CD8-positive, alpha-beta T cell (primary cell): ENCODE measurements at places on chromosomes 11 and 22.

DNA sequence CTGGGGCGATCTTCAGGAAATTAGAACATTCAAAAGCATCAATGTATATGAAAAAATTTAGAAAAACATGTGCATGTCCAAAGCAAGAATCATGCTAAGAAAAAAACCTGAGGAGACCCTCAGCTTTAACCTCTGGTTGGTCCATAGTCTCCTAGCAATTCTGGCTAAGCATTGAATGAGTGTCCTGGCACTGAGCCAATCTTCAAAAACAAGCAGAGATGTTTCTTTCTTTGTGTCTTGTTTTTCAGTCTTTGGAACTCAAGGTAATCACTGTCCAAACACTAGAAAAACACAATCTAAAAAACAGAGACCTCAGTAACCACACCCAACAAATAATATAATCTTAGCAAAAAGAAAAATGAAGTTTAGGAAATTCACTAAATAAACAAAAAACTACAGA, 205.4 kb upstream of the CARD18 start:
- DNase-seq, result no peak

DNA sequence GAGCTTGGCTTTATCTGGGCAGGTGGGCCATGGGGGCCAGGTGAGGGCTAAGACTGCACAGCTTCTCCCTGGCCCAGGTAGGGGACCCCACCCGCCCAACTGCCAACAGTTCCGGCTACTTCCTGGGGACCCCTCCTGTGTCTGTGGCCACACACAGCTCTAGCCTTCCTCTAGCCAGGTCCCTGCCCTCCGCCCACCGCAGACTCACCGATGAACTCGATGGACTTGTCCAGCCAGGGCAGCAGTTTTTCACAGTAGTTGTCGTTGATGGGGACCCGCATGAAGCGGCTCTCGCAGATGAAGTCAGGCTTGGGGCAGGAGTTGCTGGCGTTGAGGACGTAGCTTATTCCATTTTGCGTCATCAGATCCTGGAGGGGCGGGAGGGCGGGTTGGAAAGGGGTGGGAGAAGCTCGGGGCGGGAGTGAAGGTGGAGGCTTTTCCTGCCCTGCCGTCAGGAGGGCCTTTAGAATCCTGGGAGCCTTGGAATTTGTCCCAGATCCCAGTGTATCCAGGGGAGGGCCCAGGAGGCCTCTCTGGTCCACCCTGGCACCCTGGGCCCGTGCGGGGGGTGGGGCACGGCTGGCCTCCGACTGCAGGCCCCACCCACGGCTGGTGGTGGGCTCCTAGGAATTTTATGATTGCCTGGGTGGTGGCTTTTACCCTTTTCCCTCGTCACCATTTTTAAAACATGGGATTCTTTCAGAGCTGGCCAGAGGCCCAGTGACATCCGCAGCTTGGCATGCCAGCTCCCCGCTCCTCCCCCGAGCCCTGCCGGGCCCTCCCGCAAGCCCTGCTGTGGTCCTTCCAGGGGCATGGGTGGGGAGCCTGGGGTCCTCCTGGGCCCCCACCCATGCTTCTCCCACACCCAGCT, 13.9 kb downstream of the DUSP8 start:
- DNase-seq, result no peak

GRCh38 chr22:26182723-26183122, 13.5 kb downstream of the SEZ6L start:
- no peak for DNase-seq

GRCh38 chr11:69891421-69892236, 72.4 kb upstream of the FGF3 start:
- DNase-seq, result no peak

GRCh38 chr22:36928786-36929535, 15.5 kb downstream of the CSF2RB start:
- DNase-seq, result no peak

- no peak for DNase-seq
Measured at GRCh38 chr22:17807086-17807485, 32.8 kb upstream of the BID start.

- no peak for DNase-seq
Measured at GRCh38 chr11:2205214-2205720, 33.7 kb upstream of the TH start.

DNA sequence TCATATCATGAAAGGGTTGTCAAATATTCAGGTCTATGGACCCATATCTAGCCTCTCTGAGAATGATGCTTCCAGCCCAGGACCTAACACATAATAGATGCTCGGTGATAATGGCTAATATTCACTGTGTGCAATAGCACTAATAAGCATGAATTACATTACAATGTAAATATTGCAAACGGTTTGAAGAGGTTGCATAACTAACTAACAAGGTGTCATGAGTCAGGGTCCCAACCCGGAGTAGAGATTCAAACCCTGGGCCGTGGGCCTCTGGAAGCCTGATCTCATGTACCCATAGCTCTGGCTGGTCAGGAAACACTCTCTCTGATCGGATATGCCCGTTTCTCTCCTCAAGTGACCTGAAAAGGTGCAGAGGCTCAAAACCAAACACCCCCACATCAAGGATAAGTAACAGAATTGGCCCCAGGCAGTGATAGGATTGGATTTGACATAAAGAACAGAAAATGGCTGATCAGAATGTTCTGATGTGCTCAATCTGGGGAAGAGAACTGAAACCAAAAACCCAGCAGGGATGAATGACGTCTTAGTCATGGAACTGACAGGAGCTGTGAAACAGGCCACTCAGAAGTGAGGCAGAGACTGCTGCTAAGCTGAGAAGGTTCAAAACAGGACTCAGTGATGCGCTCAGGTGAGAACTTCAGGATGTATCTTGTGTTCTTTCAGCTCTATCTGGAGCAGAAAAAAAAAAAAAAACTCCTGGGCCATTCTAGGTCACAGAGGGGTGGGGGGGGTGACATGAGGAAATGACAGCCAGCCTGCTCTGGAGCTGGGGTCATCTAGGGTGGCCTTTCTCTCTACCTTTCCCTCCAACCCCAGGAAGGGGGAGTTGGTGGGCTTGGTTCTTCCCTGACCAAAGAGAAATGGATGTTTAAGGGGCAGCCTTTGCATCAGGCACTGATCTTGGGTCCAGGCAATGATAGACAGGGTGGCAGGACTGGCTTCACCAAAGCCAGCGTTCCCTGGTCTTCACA, 6.6 kb upstream of the KCTD17 start:
- no peak for DNase-seq

DNA sequence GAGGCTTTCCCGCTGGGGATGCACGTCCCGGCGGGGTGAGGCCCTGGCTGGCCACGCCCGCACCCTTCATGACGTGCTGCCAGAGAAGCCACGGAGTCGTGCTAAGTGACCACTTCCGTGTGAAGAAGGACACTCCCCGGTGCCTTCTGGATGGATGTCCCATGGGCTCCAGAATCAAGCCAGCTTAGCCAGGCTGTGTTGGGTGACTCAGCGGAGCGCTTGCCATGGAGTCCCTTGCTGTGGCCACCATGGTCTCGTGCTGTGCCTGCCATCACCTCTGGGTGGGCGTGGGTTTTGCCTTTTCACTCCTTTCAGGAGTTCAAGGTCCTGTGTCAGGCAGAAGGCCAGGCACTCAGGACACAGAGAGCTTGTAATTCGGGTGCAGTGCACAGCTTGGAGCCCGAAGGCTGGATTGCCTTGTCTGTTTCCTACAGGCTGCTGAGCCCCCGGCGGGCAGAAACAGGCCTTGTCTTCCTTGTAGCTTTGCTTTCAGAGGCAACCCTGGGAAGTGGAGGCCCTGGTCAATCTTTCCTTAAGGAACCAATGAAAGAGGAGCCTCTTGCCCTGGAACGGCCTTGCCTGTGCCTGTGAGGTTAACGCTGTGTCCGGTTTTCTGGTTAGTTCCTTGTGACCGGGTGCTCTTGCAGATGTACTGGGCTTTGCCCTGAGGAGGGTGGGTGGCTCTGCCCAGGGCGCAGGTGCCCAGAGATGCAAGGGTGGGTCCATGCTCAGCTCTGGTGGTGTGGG, 268.6 kb downstream of the TBC1D22A start:
- DNase-seq, result no peak

DNA sequence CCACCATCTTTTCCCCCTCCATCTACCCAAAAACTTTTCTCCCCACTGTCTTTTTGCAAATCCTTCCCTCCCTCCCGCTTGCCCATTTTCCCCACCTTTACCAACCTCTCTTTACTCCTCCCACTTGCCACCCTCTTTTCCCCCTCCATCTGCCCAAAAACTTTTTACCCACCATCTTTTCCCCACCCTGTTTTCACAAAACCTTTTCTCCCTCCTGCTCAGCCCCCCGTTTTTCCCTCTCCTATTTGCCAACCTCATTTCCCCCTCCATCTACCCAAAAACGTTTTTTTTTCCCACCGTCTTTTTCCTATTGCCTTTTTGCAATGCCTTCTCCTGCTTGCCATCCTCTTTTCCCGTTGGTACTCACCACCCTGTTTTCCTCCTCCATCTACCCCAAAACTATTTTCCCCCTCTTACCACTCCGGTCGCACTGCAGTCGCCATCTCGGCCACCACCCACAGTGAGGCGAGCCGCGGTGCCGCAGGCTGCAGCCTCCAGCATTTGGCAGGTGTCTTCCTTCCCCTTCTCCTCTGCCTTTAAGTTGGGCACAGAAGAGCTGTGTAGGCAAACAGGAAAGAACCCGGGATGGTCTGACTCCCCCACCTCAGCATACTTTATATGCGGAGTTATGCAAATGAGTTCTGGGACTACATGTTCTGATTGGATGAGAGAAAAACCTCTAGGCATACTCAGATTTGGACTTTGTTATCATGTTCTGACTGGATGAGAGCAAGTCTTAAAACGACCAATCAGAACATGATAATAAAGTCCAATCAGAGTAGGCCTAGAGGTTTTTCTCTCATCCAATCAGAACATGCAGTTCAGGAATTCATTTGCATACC, 121.2 kb upstream of the VPREB1 start:
- no peak for DNase-seq

DNA sequence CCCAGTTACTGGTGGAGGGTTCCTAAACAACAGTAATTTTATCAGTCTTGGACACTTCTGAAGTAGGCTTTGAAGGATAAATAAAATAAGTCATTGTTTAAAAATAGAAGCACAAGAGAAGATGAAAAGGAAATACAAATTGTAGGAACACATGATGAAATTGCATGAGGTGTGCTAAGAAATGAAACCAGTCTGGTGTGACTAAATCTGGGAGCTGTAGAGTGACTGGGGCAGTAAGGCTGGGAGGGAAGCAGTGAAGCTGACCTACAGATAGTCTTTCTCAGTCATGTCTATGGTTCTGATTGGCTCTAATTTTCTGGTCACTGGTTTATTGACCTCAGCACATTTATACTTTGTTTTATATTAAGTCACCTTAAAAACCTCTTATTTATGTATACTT, 139.1 kb downstream of the SLC17A6 start:
- no peak for DNase-seq

DNA sequence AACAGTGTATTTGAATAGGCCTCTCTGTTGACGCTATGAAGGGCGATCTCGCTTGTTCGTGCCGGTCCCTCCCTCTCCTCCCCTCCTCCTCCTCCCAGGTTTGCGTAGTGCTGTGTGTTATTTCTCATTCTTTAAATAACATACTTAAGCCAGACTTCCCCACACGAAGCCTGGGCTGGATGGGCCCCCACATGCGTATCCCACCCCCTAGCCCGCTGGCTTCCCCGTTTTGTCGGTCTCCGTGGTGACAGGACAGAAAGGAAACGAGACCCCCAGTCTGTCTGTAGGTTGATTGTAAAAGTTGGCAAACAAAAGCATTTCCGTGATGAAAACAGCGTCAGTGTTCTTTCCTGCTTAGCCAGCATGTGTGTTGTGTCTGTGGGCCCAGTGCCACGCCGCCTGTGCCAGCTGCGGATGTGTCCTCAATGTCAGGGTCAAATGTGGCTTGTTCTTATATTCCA, 27.3 kb downstream of the FAM118A start:
- peak; percentile 21 for DNase-seq

DNA sequence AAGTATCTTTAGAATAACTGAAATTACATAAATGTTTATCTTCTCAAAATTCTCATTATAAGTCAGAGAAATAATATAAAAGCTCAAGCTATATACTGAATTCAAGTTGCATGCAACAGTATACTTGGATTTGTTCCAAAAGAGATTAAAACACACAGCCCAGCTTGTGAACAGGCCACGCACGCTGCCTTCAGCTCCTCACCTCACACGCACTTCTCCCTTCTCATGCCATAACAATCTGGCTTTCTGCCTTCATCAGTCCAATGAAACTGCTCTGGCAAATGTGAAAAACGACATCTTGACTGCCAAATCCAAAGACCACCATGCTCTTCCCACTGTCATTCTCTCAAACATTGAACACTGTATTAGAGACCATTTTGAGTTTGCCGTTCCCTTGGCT, 22.1 kb downstream of the ATP6V1E1 start:
- no peak for DNase-seq

GRCh38 chr22:43543522-43544288, 131.9 kb downstream of the MPPED1 start:
- DNase-seq, result no peak

GRCh38 chr11:40380835-40381234, 1078.6 kb downstream of the LRRC4C start:
- no peak for DNase-seq

- DNase-seq, result no peak
Measured at GRCh38 chr11:65506290-65506771, 7.5 kb downstream of the MALAT1 start.

- no peak for DNase-seq
Measured at GRCh38 chr11:2537010-2537705, 92.3 kb downstream of the KCNQ1 start.

DNA sequence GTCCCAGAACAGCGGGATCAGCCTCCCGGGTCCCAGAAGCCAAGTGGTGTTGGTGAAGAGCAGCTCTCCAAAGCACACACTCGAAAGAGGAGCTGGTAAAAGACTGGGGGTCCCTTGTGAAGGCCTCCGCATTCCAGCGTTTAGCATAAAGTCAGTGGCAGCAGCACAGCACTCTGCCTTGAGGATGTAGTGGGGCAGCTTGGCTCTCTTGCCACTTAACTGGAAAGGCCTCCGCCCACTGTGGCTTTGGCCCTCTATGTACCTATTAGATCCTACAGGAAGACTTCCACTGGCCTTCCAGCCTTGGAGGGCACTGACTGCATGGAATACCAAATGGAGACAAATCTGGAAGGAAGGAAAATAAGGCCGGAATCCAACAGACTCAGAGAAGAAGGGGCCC, 1455.3 kb downstream of the BRD1 start:
- DNase-seq, result no peak

DNA sequence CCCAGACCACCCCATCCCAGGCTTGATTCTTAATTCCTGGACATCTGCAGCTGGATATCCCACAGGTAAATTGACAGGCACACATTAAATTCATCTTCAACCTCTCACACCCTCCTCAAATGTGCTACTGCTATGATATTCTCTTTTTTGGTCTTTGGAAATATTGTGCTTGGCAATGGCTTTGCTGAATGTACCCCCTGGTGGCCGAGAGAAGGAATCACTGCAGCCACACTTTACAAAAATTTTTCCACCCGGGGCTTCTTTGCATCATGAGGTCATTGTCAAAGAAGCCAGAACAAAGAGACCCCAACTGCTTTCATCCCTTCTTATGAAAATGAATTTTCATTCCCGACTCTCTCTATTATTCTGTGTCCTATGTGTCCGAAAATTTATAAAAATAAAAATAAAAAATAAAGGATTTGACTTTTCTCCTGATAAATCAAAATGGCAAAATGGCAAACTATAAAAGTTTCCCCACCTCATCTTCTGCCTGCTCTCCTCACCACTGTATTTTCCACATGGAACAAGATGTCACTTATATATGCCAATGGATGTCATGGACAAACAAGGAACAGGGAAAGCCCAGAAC, 15.0 kb upstream of the CYB5R2 start:
- DNase-seq, result no peak

- no peak for DNase-seq
Measured at GRCh38 chr22:21961886-21962654, 9.4 kb upstream of the PPM1F start.
